ENCODE measurements at places on chromosomes 5 and 9.
A peak's percentile ranks its signal among the peaks of the same experiment; 100 is the strongest.

DNA sequence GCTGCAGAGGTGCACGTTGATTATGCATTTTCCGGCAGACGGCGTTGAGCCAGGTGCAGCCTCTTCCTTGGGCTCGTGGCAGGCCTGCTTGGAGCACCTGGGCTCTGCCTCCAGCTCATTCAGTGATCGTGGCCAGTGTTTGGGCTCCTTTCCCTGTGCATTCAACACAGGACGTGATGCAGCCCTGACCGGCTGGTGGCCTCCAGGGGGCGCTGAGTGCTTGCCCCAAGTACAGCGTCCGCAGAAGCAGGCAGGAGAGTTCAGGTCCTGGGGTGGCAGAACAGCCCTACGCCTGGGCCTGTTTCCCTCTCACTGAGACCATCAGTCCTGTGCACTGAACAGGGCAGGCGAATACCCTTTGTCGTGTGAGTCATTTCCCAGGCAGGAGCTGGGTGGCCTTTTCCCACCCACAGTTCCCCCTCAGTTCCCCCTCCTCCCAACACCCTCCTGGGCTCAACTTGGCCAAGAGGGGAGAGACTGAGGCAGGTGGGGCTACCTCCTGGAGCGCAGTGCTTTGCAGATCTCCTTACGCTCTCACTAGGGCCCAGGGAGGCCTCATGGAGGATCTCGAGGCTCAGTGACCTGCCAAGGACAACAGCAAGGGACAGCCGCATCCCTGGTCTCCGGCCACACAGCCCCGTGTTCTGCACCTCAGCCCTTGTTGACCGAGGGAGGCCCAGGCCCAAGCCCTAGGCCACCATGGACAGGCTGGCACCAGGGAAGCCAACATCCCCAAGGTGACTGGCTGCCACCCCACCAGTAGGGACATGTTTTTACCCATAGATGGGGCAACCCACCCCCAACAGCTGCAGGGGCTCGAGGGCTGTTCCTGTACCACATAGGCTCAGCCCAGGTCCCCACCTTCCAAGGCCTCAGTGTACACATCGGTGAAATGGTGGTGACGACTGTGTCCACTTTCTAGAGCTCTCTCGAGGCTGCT, 52.9 kb downstream of the LRSAM1 start:
- peak; percentile 81 for DNase-seq

DNA sequence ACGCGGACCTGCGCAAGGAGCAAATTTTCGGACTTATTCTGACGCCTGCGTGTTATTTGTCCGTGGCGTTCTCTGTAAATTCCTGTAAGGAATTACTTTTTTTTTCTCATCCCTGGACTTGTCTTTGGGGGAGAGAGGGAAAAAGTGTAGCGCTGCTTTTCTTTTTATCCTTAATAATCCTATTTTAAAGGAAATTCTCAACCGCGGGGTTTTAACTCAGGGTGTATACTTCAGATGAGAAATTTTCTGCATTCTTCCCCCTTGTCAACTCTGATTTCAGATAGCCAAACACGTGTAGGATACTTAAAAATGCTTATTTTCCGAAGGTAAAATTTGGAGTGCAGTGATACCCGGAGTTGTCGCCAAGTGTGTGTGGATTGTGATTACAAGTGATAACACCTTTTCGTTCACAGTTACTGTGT, 853 bp downstream of the DCP2 start:
- no peak for DNase-seq

DNA sequence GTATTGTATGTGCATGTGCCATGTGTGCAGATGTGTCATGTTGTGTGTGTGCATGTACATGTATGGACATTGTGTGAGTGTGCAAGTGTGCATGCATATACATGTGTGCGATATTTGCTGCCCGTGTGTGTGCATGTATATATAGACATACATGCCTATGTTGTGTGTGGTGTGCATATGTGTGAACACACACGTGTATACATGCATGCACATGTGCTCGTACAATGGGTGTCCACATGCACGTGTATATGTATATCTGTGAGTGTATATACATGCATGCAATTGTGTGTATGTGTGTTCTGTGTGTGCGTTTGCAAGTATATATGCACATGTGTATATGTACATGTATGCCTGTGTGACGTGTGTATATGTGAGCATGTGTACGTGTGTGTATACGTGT, 3.0 kb upstream of the SLC6A18 start:
- DNase-seq = no peak

DNA sequence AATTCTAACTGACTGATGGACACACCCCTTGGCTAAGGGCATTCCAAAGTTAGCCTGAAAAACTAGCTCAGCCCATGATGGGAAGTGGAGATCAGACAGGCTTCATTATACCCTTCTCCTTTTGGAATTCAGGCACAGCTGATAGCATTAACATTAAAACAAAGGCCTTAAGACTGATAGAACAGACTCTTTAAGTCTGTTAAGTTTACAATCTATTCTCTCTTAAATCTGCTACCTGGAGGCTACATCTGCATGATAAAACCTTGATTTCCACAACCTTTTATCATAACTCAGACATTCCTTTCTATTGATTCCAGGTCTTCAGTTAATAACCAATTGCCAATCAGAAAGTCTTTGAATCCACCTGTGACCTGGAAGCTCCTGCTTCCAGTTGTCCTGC, 281.4 kb downstream of the TUSC1 start:
- DNase-seq = no peak

GRCh38 chr9:15725953-15726352, 173.1 kb downstream of the CCDC171 start:
- DNase-seq = peak; percentile 39

DNA sequence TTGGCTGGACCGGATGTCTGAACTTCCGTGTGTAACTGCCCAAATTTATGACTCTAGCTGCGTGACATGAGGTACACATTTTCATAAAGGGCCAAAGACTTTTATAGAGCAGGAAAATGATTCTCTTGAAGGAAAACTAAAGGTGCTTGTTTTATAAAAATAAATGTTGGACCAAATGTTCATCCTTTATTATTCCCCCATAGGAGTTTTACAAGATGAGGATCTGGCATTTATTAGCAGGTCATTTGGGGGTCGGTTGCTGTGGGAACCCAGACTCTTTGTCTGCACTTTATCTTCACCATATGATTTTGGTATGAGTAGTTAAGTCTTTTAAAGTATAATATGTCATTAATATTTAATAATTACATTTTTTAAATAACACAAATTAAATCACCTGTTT, 571.2 kb downstream of the EFNA5 start:
- DNase-seq = no peak

- DNase-seq = no peak
Observed at GRCh38 chr9:89358985-89359384, 40.7 kb downstream of the SECISBP2 start.
